Right ventricle myocardium superior (tissue), 1 donor: ENCODE measurements at places on chromosomes 16 and 17.

DNA sequence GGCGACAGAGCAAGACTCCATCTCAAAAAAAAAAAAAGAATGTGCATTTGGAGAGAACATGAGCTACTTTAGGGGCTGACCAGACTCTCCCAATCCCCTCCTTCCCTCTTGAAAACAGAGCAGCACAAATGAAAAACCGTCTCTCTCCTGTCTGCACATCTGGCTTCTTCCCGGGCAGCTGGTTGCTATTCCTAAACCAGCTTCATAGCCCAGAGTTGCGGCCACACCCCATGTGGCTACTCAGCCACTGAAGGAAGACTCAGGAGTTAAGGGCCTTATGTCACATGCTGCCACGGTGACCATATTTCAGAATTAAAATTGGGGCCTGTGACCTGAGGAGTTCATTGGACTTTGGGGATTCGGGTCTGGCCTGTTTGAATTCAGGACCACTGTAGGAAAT is 48.3 kb downstream of the KATNIP start:
- no peak for DNase-seq

DNA sequence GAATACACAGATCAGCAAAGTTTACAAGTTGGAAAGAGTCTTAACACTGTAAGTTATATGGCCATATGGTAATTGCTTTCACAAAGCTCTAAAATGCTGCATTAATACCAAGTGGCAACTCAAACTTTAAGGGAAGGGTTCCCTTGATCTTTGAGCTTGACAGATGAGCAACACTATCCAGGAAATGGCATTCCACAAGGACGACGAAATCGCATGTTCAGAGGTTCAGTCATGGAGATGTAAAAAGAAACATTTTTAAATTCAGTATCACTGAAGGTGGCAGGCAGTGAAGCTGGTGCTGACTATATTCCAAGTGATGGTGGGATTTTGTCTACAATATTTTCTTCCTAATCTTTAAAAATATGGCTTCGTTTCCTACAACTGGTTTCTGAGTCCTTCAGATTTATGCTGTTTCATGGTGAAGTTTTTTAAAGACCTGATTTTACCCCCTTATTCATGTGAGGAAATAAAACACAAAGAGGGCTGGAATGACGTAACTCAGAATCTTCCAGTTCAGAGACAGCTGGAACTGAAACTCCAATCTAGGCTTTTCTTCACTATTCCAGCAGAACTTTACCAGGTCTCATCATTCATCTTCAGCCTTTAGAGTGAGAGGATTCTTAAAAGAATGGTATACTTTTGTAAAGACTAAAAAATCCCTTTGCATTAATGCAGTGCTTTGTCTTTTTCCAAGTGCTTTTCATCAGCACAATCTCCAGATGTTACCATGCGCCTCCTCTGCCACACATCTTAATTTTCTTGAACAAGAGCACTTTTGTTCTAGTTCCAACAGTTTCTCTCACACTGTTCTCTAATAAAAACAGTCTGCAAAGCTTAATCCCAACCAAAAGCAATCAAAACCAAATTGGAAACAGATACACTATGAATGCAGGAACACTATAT is 20.2 kb downstream of the CHCT1 start:
- no peak for DNase-seq

DNA sequence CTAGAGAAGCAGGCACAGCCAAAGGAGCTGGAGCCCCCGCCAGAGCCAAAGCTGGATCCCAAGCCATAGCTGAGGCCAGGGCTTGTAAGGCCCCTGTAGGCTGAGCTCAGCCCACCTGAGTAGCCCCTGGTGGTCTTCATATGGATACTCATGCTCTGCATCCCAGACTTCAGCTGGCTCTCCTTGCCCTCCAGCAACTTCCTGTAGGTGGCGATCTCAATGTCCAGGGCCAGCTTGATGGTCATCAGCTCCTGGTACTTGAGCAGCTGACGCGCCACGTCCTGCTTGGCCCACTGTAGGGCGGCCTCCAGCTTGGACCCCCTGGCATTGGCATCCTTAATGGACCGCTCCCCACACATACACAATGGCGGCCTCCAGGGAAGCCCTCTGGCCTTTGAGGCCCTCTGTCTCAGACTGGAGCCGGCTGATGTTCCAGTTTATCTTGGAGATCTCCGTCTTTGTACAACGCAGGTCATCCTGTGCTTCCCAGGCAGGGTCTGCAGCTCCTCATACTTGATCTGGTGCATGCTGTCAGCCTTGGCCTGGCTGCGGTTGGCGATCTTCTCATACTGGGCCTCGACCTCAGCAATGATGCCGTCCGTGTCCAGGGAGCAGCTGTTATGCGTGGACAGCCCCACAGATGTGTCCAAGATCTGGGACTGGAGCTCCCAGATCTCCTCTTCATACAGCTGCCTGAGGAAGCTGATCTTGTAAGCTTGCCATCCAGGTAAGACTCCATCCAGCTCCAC is 28.9 kb downstream of the IKZF3 start:
- DNase-seq: no peak

DNA sequence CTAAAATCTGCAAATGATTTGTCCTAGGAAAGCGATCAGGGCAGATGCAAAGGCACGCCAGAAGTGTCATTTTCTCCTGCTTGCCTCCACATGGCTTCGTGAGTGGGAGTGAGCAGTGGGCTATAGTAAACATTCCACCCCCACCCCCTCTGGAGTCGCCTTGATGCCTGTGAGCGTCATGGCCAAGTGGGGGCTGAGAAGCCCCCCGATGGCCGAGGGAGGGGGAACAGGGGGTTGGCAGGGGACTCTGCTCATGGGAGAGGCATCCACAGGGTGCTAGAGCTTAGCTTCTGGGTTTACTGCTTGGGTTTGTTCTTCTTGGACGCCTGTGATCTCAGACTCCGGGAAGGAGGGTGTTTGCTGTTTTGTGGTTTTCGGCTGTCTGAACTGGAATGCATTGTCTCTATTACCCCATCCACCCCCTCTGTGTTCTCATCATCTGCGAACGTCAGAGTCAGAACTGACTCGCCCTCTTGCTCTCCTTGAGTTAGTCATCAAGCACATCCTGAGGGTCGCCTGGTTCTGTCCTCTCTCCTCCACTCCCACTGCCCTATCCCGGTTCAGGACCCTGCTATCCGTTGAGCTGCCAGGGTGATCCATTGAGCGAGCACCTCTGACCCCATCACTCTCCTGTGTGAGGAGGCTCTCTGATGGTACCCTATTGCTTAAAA is 15.4 kb downstream of the TNS4 start:
- no peak for DNase-seq

- DNase-seq: peak; percentile 90
Measured at GRCh38 chr16:27097800-27098230, 31.1 kb downstream of the C16orf82 start.

- no peak for DNase-seq
Measured at GRCh38 chr17:5241861-5242671, 7.4 kb upstream of the SCIMP start.

GRCh38 chr17:9833922-9834321 is 8.2 kb downstream of the GLP2R start:
- DNase-seq: no peak

DNA sequence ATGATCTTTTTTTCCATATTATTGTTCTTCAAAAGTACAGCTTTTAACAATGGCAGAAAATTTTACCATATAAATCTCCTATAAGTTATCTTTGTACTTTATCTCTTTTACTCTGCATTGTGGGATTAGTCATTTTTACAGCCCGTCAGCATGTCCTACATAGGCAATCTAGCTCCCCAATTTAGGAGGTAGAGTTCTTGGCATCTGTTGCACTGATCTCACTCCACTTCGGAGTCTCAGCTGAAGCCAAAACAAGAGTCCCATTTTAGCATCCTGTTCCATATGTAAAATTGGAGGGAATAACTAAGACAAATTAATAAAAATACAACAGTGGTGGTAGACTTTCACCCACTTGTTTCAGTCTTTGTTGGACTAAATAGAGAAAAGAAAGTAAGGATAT is 31.1 kb upstream of the PRSS54 start:
- DNase-seq: no peak

GRCh38 chr17:40331743-40332641 is 23.0 kb downstream of the RARA start:
- DNase-seq: peak; percentile 96

DNA sequence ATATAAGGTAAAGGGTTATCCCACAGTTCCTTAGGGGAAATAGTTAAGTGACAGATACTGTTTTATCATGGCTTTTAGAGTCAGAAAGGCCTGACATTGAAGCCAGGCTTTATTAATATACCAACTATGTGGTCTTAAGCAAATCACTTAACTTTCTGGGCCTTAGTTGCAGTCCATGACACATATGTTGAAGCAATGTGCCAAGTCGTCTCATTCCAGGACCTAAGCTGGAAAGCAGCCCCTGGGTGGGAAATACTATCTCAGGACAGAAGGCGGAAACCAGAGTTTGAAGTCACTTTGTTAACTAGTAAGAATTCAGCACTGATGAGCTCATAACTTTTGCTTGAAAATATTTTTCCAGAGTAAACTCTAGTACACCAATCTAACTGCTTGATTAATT is 80.0 kb downstream of the USP32 start:
- no peak for DNase-seq

DNA sequence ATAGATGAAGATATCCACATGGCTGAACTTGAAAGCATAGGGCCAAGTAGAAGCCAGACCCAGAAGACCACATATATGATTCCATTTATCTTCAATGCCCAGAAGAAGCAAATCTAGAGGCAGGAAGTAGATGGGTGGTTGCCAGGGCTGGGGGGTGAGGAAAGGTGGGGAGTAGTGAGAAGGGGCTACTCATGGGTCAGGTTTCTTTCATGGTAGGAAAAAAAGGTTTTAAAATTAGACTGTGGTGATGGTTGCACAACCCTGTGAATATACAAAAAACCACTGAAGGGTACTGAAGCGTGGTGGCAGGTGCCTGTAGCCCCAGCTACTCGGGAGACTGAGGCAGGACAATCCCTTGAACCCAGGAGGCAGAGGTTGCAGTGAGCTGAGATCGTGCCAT is 5.4 kb downstream of the CD2BP2 start:
- no peak for DNase-seq

DNA sequence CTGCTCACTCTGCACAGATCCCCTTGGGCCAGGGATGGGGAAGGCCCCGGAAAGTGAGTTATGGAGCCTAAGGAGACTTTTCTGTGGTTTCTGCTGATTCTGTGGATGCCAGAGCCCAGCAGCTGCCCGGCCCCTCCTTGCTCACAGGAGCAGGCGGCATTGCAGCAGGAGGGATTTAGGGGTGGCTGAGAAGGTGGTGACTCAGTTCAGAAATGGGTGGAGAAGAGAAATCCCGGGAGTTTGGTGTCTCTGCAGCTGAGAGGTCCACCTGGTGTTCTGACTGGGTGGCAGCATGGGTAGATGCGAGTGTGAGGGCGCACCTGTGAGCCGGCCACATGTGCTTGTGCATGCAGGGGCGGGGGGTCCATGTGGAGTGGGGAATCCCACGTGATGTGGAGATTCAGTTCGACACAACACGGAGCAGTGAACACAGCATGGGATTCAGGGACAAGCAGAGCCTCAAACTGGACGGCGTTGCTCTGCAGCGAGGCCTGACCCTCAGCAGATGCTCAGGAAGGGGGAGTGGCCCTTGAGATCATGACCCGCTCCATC is 16.0 kb upstream of the SPPL2C start:
- DNase-seq: no peak

DNA sequence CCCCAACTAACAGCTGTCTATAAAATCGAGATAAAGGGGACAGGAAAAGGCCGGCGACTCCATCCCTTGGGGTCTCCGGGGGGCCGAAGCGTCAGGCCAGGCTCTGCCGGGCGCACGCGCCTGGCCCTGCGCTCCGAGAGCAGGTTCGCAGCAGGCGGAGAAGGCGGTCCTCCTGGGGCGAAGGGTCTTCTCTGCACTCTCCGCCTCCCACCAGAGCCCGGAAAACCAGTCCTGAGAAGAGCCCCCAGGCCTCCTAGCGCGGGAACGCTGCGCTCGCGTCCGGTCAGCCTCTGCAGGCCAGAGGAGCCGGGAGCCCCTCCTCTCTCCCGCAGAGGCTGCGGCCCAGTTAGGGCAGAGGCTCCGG is 5.1 kb downstream of the FOXF1 start:
- DNase-seq: no peak

- no peak for DNase-seq
Measured at GRCh38 chr17:8393470-8394231, 4.0 kb downstream of the RNF222 start.

DNA sequence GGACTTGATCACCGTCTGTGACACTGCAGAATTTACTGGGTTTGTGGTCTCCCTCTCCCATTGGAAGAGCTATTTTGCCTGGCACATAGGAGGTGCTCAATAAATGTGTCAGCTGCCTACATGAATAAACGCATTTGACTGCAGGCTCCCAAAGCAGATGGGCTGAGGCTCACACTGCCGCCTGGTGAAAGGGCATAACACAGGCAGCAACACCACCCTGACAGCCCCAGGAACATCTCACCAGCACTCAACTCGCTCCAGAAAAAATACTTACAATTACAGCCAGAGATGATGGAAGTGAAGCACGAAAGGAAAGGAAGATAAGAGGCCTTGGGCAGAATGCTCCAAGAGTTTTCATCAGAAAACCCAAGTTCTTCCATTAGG is 73.9 kb downstream of the RPH3AL start:
- no peak for DNase-seq

GRCh38 chr17:45384047-45384788 is 48.5 kb downstream of the ARHGAP27 start:
- no peak for DNase-seq

DNA sequence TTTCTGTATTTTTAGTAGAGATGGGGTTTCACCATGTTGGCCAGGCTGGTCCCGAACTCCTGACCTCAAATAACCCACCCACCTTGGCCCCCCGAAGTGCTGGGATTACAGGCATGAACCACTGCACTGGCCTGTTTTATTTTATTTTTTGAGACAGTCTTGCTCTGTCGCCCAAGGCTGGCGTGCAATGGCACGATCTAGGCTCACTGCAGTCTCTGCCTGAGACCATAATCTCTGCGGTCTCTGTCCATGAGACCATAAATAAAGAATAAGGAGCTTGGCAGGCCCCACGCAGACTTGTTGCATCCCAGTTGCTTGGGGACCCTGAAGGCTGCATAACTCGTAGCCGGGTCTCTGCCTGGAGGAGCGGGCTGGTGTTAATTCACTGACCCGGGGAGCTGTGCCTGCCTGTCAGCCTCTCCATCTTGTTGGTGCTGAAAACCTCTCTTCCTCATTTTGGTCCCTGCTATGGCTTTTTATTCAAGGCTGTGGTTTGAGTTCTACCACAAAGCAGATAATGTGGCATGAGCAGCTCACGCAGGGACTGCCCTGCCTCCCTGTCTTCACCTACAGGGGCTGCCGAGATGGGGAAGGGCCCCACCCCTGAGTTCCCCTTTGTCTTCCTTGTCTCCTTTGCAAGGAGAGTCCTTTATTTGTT is 82.1 kb downstream of the MSI2 start:
- DNase-seq: no peak

DNA sequence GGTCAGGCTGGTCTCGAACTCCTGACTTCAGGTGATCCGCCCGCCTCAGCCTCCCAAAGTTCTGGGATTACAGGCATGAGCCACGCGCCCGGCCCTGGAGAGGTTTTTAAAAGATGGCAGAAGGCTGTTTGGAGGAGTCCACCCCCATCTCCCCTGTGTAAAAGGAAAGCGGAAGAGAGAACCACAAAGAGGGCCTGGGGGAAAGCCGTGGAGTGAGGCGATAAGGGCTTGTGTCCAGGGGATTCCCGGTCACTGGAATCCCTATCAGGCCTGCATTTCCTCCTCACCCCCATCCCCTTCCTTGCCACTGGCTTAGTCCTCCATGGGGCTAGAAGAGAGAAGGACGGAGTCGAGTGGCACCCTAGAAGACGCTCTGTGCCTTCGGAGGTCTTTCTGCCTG is at the start of gene GP1BA:
GP1BA (plus strand) TSS at position 315 of the 400 bp plus-strand sequence. CDS start 328 bp downstream, outside the sequence.
- no peak for DNase-seq

- DNase-seq: no peak
Measured at GRCh38 chr16:86718118-86718517, 139.8 kb downstream of the FOXL1 start.
